ENCODE measurements at places on chromosomes 2 and 18. TPM values are rescaled to one million over a fixed set of nuclear protein-coding genes. Genes with fewer than 3 reads are reported as not detected.

The DPP4 gene
- total RNA-seq, result 0.53 TPM

The STARD6 gene
- 1.3 TPM for total RNA-seq

The LYG1 gene
- total RNA-seq, result not detected

The DLX2 gene
- not detected for total RNA-seq

Data from MG63 (cell line).